A172 (cell line): ENCODE measurements at places on chromosomes 4 and X. TPM values are rescaled to one million over a fixed set of nuclear protein-coding genes. Genes with fewer than 3 reads are reported as not detected.
A peak's percentile ranks its signal among the peaks of the same experiment; 100 is the strongest.

- no peak for DNase-seq
These were observed 2.5 kb upstream of the CCDC149 start for GRCh38 chr4:24915121-24915922.

- peak; percentile 46 for DNase-seq
These were observed 430.3 kb downstream of the SPRY1 start for GRCh38 chr4:123826896-123827295.

DNA sequence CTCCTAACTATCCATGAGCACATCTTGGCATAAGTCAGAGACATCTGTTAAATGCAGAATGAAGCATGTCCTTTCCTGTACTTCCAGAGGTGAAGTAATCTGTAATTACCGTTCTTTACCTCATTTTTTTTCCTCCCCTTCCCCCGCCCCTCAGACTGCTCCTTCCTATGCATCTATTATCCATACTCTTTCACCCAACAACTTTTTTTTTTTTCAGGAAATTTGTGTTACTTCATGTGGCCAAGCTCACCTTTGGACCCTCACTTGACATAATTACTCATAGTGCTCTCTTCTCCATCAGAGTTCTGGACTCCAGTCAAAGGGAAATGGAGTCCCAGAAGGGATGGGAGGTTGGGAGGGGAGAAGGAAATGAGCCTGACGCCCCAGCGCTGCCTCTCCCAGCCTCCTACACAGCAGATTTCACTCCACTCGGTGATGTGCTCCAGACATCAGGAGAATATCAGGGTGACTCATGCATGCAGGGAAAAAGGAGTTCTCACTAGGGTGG lies 568.8 kb downstream of the STIM2 start:
- DNase-seq: no peak

- no peak for DNase-seq
These were observed 16.8 kb downstream of the BANK1 start for GRCh38 chr4:101807351-101807750.

Gene F11
- total RNA-seq: not detected in 2 replicates

Gene PRR32
- total RNA-seq: not detected in 2 replicates

DNA sequence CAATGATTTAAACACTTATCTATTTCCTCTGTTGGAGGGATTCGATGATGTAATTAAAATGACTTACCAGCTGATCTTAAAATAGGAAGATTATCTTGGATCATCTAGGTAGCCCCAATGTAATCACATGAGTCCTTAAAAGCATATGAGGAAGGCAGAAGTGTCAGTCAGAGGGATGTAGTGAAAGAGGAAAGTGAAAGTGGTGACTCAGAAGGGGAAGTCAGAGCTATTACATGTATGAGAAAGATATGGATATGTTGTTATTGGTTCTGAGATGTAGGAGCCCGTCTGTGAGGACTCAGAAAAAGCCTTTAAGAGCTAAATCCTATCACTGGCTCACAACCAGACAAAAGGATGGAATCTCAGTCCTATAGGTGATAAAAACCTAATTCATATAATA lies 456.4 kb downstream of the DACH2 start:
- DNase-seq: no peak

Gene FGG
- total RNA-seq: not detected in 2 replicates

- peak; percentile 17 for DNase-seq
These were observed at the start of gene GLRA2 for GRCh38 chrX:14529290-14529989. GLRA2 (plus strand) TSS chrX:14529536; CDS start chrX:14530058, 522 bp downstream.

- DNase-seq: no peak
These were observed 10.6 kb upstream of the SLC2A9 start for GRCh38 chr4:10031668-10032590.

DNA sequence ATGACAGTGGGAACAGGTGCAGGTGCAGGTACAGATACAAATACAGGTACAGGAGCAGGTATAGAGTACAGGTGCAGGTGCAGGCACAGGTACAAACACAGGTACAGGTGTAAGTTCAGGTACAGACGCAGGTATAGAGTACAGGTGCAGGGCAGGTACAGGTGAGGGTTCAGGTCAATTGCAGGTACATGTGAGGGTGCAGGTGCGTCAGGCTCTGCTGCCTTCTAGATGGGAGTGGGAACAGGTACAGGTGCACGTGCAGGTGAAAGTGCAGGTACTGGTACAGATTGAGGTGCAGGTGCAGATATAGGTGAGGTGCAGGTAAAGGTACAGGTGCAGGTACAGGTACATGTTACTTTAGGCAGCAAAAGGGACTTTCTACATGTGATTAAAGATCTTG lies 85.7 kb downstream of the CRLF2 start:
- DNase-seq: no peak
